ENCODE measurements at places on chromosomes 11 and 22.

GRCh38 chr22:45709866-45710265, 38.2 kb downstream of the ATXN10 start:
- peak; percentile 85 for DNase-seq

DNA sequence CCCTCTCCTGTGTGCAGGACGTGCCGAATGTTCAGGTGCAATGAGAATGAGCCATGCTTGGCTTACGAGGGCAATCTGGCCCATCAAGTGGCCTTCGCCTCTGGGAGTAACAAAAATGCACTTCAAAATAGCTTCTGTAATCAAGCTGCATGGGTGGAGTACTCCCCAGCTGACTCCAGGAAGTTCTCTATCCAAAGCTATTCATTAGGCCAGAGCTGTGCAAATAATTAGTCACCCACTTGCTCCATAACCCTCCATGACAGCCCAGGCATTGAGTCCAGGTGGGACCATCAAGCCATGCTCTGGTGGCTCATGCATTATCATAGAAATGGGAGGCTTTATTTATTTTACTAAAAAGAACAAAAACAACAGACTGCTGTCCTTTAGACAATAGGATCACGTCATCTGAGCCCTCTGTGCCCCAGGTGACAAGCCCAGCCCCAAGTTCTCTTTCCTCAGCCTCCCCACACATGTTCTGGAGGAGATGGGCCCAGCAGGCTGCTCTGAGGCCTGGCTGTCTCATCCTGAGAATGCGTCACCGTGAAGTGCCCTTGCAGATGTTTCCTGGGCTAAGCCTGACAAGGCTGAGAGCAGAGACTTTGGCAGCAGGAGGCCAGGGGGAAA, 244.7 kb downstream of the ETS1 start:
- peak; percentile 78 for DNase-seq

DNA sequence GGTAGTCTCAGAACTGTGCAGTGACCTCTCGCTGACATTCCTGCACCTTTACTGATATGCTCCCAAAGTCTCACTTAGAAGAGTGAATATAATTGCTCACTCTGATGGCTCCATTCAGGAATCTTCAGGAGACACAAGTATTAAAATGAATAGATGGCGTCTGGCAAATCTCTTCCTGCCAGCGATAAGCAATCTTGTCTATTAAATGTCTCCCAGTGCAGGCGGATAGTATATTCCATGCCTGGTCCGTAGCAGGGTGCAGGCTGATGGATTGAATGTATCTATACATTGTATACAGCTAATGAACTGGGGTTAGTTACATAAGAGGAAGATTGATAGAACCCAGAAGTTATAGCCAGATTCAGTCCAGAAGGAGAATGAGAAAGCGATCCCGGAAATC, 575.3 kb downstream of the NTM start:
- no peak for DNase-seq

DNA sequence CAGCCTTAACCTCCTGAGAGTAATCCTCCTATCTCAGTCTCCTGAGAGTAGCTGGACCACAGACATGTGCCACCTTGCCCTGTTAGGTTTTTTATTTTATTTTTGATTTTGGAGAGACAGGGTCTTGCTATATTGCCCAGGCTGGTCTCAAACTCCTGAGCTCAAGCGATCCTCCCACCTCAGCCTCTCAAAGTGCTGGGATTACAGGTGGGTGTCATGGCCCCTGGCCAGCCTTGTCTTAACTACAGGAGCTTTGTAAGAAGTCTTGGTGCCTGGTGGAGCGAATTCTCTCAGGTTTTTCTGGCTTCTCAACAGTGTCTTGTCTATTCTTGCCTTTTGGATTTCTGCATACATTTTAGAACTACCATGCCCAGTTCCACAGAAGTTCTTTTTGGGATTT, 546.4 kb downstream of the TBC1D22A start:
- no peak for DNase-seq

DNA sequence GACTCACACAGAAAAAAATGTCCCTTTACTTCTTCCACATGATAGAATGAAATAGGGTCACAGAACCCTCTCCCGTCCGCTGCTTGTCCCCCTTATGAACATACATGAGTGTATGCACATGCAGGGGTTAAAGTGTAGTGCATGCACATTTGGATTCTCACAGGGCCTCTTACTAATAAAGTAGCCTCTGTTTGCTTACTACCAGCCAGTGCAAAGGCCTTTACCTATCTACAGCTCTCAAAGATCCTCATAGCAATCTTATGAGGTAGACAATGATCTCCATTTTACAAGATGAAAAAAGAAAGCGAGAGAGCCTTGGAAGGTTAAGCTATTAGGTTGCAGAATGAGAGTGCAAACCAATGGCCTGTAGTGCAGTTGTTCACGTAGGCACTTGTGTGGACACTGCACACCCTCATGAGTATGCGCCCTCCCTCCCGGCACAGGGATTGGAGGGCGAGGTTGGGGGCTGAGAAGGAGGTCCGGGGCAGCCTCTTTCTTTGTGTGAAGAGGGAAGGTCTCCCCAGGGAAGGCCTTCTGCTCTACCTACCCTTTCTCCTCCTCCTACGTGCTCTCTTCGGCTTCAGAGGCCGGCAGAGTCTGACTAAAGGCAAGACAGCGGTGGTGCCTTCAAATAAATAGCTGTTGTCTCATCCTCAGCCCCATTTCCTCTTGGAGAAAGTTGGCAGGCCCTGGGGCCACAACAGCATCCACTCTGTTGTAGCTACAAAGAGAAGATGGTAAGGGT, 91.3 kb downstream of the CEP164 start:
- DNase-seq: no peak

- DNase-seq: peak; percentile 45
These were observed 48.6 kb upstream of the RBFOX2 start for GRCh38 chr22:36077271-36077670.

DNA sequence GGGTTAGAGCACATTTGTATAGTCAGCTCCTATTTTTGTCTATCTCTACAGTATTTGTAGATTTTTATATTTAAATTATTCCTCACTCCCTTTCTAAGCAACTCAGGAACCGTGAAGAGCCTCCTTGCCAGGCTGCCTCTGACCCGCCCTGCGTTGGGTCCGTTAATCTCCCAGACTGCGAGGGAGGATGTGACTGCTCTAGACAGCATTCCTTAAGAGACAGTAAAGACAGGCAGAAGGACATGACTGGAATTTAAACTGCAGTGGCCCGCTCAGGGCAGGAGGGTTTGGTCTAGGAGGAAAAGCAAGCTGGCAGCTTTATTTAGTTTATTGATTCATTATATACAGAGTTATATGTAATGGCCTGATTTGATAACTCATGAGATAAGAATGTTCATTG, 413.7 kb downstream of the TMEM135 start:
- DNase-seq: peak; percentile 54

GRCh38 chr11:83918476-83918875, 632.3 kb upstream of the CCDC90B start:
- DNase-seq: no peak

GRCh38 chr11:31655483-31655882, 145.9 kb downstream of the ELP4 start:
- DNase-seq: peak; percentile 98

DNA sequence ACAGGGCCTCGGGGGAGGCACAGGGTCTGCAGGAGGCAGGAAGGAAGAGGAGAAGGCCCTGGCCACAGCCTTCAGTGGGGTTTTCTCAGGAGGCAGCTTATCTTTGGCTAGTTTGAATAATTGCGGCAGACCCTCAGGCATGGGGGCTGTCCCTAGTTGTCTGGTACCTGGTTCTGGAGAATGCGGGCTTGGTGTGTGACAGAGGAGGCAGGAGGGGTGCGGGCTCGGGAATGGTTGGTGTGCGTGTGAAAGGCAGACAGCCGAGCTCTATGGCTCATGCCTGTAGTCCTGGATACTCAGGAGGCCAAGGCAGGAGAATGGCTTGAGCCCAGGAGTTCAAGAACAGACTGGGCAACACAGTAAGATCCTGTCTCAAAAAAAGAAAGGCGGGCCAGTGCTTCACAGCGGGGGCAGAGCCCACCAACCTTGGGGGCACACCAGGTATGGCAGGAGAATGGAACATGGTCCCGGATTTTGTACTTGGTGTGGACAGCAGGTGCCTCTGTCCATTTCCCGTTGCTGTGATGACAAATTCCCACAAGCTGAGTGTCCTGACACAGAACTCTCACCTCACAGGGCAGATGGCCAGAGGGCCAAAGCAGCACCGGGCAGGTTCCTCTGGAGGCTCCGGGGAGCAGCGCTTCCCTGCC, 640.6 kb downstream of the TBC1D22A start:
- DNase-seq: no peak

GRCh38 chr11:65432100-65432650, 9.6 kb downstream of the NEAT1 start:
- DNase-seq: peak; percentile 20

DNA sequence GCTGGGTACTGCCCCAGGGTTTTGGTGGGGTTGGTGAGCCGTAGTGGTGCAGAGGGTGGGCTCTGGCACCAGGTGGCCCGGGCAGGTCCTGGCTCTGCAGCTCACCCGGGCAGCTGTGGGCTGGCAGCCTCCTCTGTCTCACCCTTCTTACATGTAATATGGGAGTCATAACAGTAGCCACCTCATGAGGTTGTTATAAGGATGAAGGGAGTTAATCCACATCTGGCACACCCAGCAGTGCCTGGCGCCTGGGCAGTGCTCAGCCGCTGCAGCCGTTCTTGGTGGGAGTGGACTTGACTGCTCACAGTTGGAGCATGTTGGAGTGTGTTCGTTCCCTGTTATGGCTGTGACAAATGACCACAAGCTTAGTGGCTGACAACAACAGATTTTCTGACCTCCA, 28.7 kb downstream of the IGHMBP2 start:
- DNase-seq: no peak

- no peak for DNase-seq
These were observed 30.3 kb downstream of the LAYN start for GRCh38 chr11:111570796-111571195.

DNA sequence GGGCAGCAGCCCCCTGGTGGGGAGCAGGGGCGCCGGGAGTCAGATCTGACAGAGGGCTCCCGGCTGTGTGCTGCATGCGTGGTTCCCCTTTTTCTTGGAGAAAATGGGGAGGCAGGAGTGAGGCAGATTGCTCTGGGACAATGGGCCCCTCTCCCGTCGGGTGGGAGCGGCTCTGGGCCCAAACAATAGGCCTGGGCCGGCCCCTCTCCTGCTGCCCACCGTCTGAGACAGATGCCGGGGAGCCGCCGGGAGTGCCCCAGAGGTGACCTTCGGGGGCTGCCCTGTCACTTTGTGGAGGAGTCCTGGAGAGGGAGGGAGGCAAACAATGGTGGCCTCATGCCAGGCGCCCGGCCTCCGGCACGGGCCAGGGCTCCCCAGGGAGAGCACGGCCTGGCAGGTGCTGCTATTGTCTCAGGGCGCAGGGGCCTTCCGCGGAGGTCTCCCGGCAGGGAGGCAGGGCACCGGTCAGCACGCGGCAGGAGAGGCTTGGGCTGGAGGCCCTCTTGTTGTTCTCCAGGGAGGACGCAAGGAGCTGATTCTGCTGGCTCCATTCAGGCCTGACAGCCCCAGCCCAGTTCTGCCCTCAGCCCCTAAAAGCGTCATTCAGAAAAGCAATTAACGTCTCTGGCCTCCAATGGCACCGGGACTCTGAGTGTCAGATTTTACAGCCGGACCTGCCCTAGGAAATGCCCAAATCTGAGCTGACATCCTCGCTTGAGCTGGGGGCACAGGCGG, 44.8 kb downstream of the SMIM38 start:
- DNase-seq: no peak

DNA sequence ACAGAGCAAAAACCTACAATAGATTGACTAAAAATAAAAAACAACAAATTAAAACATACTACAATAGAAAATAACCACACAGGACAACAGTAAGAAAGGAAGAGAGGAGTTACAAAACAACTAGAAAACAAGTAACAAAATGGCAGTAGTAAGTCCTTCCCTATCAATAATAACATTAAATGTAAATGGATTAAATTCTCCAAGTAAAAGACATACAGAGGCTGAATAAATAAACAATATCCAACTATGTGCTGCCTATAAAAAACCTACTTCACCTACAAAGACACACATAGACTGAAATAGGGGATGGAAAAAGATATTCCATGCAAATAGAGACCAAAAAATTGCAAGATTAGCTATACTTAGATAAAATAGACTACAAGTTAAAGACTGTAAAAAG, 57.0 kb upstream of the RASSF10 start:
- DNase-seq: no peak

GRCh38 chr11:47483457-47483856, 34.5 kb upstream of the RAPSN start:
- DNase-seq: no peak

GRCh38 chr11:100133114-100133513, 554.0 kb upstream of the ARHGAP42 start:
- DNase-seq: no peak

DNA sequence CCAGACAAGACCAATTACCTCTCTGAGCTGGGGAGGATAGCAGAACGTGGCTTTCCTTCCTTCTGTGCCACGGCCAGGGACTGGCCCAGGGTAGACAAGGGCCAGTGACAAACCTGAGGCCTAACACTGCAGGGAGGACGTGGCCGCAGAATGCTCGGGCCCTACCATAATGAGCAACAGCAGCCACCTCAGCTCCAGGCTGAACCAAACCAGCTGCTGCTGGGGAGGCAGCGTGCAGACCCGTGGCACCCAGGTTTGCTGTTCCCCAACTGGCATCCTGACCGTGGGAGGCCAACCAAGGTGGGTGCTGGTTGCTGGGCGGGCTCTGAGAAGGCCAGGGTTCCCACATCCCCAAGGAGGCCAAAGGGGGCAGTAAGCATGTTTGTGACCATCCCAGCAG, 83.0 kb downstream of the MORC2 start:
- no peak for DNase-seq

DNA sequence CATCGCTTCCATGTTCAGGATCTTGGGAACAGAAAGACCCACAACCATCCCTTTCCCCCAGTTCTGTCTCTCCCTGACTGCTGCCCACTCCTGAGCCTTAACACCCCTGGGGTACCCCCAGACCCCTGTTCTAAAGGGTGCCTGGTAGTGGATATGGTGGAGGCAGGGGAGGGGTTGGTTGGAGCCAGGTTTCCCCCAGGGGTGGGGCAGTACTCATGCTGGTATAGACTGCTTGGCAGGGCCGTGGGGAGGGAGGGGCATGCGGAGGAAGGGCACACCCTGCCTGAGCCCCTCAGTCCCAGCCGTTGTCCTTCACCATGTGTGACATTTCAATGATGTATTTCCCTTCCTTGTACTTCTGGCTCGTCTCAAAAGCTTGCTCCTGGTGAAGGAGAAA, 4.0 kb downstream of the YPEL4 start:
- no peak for DNase-seq

- DNase-seq: no peak
These were observed 11.0 kb downstream of the IL17REL start for GRCh38 chr22:50001388-50002231.

- peak; percentile 20 for DNase-seq
These were observed 25.6 kb upstream of the SORL1-AS1 start for GRCh38 chr11:121478226-121478894.

DNA sequence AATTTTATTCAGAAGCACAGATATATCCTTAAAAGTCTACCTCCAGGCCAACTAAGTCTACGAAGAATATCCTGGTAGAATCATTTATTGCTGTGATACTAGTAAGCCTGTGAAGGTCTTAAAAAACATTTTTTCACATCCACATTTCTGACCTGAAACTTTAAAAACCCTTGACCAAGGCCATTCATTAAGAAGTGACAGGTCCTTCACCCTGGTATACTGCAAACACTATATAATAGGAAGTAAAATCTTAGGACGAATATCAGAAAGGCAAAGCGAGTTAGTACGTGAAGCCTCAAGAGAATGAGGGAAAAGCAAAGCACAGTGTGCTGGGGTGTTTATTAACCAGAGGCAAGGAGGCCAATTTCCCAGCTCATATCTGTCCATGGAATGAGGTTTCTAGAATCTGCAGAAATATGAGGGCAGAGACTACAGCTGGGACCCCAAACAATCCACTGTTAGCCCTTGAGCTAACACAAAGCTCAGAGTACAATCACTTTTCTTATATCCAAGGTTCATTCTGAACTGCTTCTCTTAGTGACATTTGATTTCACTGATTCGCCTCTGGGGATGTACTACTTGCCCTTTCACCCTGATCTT, 71.0 kb downstream of the AMBRA1 start:
- peak; percentile 24 for DNase-seq
